Activated T-helper 2 cell treated with anti-CD3 and anti-CD28 coated beads, Interferon-gamma antibody, Interleukin-2, Interleukin-4, amounts not matched to agents 10 μg/mL and 5 μg/mL and 100 μg/mL, durations not matched to agents 14 hours and 24 hours and 36 hours (primary cell): ENCODE measurements at places on chromosomes 16 and 17. TPM values are rescaled to one million over a fixed set of nuclear protein-coding genes. Genes with fewer than 3 reads are reported as not detected.
A peak's percentile ranks its signal among the peaks of the same experiment; 100 is the strongest.

- no peak for DNase-seq
These were observed 3.3 kb downstream of the ASPHD1 start for GRCh38 chr16:29903590-29903989.

- no peak for DNase-seq
These were observed 233.5 kb downstream of the RBFOX3 start for GRCh38 chr17:79377230-79377786.

GRCh38 chr16:51924744-51925143 lies 622.2 kb downstream of the TOX3 start:
- DNase-seq: no peak

GRCh38 chr17:60602385-60602742 lies 2.4 kb downstream of the PPM1D start:
- no peak for DNase-seq

DNA sequence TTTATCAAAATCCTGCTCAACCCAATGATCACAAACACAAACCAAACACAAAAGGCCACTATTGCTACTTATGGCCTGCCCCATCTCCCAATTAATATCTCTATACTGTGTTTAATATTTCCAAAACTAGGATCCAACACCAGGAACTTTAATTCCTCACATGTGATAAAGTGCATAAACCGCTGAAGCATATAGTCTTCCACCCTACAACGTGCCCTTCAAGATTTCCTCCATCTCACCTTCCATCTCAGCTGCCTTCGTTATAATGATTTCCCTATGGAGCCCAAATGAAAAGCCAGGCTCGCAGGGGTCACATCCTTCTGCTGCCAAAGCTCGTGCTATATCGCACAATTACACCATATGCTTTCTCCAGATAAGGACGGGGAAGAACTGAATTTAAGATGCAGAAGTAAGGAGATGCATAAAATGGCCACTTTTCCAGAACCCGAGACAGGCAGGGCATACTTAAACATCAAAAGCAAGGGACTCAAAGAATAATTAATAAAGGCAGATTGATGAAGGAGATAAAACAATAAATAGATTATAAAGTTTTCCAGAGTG lies 1.8 kb downstream of the MYH10 start:
- DNase-seq: no peak

DNA sequence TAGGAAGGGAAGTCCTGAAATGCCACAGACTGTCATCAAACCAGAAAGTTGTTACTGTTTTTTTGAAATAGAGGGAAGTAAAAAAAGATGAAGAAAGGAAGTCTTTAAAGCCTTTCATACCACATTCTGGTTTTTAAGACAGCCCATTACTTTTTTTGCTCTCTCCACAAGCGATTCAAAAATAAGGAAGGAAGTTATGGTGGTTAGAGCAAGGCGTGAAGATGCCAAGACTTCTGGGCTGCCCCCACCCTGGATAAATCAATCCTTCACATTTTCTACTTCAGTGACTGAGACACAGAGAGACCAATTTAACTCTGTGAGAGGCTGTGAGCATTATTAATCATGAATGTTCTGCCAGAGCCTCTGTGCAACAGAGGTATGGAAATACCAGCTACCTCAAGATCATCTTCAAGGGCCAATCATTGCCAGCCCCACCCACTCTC lies 82.3 kb upstream of the BCAR1 start:
- DNase-seq: no peak

- DNase-seq: no peak
These were observed 1.8 kb downstream of the ITGAX start for GRCh38 chr16:31356566-31357323.

GRCh38 chr17:29210879-29211278 lies 30.7 kb upstream of the MYO18A start:
- DNase-seq: no peak

GRCh38 chr17:8700546-8700945 lies 44.1 kb downstream of the CCDC42 start:
- DNase-seq: no peak

GRCh38 chr16:77165006-77165405 lies 26.0 kb upstream of the MON1B start:
- DNase-seq: no peak

- no peak for DNase-seq
These were observed 13.3 kb upstream of the SDK2 start for GRCh38 chr17:73657473-73658116.

DNA sequence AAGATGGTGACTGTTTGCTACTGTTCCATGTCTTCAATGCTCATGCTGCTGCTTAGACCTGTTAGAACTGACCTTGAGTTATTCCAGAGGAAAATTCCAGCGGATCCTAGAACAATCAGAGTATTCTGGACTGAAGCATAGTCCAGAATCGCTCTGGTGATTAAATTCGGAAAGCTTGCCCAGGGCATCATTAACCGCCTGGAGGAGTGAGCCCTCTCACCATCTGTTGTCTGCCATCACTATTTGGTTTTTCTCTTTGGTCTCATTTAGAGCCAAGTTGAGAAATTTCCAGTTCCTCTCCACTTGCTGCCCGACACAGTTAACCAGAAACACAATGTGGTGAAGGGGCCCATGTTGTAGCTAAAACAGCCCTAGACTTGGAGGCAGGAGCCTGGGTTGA lies 104.1 kb downstream of the BMERB1 start:
- no peak for DNase-seq

- DNase-seq: no peak
These were observed 33.4 kb upstream of the TBX2 start for GRCh38 chr17:61366076-61366714.

DNA sequence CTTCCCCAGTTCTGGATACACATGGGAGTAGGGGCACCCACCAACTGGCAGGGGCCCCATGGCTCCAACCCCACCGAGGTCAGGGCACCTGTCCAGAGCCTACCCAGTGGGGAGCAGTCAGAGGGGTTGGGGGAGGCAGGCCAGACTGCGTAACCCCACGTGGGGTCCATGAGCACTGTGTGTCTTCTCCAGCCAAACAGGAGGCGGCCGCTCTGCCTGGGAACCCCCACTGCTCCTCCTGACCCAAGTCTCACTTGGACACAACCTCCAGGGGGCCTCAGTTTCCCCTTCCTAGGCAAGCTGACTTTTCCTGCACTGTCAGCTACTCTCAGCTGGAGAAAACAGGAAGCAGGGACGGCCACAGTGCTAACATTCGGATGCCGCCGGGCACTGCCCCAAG lies 7.5 kb downstream of the ZNF469 start:
- no peak for DNase-seq

DNA sequence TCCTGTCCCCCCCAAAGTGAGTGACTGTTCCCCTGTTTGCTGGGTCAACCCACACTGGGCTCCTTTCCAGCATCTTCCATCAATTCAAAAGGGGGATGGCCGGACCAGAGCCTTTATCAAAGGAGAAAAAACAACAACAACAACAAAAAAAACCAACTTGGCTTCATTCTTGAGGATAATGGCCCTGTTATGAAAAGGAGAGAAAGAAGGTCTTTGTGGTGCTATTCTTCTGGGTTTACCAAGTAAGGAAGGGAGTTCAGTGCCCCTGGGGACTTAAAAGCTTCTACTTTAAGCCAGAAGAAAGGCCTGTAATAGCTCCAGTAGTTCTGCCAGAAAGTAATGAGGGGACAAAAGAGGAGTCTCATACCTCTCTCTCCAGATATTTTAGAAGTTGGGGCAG lies 71.5 kb downstream of the RGS9 start:
- no peak for DNase-seq

GRCh38 chr17:77286641-77287431 lies 146.1 kb downstream of the SEC14L1 start:
- no peak for DNase-seq

DNA sequence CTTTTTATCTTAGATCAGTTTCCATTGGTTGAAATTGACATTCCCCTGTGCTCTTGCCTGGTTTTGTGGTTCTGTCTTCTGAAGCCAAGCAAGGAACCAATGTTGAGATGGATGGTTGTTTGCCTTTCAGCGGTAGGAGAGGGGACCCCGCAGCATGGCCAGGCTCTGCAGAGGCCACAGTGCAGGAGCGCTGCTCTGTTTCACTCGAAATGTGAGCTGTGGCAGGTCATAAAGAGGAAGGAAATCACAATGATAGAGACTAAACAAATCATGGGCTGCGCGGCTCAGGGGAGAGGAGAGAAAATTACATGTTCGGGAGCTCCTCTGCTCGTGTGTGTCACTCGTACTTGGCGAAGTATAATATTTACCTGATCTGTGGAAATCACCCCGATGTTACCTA lies 148.2 kb downstream of the SNX29 start:
- DNase-seq: no peak

The CPHXL gene
- total RNA-seq: not detected in 2 replicates

The ALDH3A1 gene
- total RNA-seq: not detected in 2 replicates

The SYT17 gene
- total RNA-seq: 0.34 and 0.57 TPM in 2 replicates

The TBC1D3I gene
- total RNA-seq: 1.1 and 1.2 TPM in 2 replicates

- DNase-seq: no peak
These were observed 211.7 kb downstream of the ZFHX3 start for GRCh38 chr16:72836181-72836580.

GRCh38 chr16:88014954-88015805 lies 63.9 kb downstream of the BANP start:
- DNase-seq: no peak

GRCh38 chr16:3745751-3746355 lies 28.5 kb upstream of the TRAP1 start:
- DNase-seq: no peak

The BEAN1 gene
- total RNA-seq: not detected in 2 replicates

DNA sequence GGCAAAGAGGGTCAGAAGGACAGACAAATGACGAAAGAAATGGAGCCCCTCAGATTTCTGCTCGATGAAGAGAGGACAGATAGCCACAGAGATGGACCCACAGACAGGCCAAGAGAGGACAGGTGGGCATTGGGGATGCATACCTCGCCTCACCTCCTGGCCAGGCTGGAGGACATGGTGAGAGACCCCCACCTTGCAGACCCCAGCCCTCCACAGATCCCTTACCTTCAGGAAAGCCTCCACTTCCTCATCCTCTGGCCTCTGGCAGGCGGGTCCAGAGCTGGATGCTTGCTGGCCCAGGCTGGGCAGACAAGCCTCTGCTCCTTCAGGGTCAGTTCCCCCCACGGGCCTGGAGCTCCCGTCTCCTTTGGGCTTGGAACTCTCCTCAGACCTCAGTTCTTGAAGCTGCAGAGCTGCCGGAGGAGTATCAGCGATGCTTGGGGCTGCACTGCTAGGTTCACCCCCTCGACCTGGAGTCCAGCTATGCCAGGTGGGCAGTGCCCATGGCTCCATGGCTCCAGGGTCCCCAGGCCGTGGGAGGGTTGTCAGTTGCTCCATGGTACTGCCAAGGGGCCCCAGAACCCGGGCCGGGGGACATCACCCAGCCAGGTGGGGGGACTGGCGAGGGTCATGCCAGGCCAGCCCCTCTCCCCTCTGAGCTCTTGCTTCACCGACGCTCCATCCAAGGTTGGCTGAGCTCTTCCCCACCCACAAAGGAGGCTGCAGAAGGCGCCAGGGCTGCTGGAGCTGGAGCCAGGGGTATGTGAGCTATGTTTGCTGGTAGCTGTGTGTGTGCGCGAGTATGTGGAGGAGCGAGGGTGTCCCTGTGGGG lies 1.0 kb downstream of the TSPOAP1 start:
- DNase-seq: no peak

DNA sequence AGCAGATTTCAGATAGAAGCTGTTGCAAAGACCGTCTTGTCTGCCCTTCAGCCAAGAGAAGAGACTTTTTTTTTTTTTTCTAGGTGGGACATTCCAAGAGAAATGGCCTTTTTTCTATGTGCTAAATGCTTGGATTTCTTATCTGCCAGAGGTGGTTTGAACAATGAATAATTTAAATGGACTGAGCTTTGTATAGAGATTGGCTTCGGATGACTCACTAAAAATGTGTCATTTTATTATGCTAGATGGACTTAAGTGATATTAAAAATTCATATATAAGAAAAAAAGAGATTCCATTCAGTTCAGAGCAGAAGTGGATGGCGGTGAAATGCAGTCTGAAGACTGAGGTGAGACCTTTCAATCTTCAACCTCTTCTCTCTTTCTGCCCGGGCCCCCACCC lies 58.4 kb downstream of the MEAK7 start:
- no peak for DNase-seq

DNA sequence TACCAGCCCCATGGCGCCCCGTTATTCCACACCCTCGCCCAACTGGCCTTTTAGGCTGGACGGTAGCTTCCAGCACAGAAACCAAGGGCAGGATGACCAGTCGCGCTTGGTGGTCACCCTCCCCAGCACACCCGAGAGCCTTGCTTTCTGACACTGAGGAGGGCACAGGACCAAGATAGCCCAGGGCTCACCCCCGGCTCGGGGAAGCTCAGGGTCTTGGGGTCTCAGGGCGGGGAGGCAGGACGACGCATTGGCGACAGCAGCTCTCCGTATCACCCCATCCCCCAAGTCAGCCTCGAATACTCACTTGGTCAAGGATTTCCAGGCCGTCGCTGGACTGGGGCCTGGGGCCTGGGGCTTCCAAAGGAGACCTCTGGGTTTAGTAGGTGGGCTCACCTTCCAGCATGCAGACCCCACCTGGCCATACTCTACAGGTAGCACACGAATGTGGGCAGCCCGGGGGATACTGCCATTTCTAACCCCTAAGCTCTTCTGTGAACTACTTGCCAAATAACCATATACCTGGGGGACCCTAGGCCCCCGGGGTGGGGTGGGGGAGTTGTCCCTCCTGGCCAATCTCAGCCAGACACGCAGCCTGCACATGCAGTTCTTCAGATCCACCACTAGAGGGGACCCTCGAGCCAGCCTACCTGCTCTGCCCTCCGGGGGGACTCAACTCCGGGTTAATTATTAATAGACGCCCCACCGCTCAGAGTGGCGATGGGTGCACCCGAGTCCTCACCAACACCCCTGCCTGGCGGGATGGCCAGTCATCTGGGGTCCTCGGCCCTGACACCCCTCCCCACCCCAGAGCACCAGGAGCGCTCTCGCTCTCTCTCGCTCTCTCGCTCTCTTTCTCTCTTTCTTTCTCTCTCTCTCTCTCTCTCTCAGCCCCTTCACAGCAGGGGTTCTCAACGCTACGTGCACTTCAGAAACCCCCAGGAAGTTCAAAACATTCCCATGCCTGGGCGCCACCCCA lies 30.0 kb downstream of the TBC1D16 start:
- DNase-seq: peak; percentile 51

The CHRNE gene
- 0.32 and 0.44 TPM in 2 replicates for total RNA-seq

The FBXW10 gene
- total RNA-seq: not detected in 2 replicates

DNA sequence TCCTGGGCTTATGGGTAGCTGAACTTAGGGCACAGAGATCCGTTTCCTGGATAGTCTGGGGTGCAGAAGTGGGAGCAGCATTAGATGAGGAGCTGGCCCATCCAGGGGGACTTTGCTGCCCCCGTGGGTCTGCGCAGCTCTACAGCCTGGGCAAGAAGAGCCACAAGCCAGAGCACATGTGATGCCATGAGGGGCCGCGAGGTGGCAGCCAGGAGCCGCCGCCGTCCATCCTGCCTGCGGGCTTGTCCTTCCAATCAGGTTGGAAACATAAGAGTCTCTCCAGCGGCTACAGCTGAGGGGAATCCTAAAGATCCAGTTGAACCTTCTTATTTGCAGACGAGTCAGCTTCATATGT lies 21.9 kb downstream of the C1QTNF1 start:
- peak; percentile 49 for DNase-seq

- no peak for DNase-seq
These were observed 2.2 kb upstream of the PELP1 start for GRCh38 chr17:4706121-4706520.
